ENCODE measurements at places on chromosomes 16 and 17. TPM values are rescaled to one million over a fixed set of nuclear protein-coding genes. Genes with fewer than 3 reads are reported as not detected.

Gene TBC1D16
- 1.3 TPM for polyA plus RNA-seq

Gene CDRT15L2
- polyA plus RNA-seq, result not detected

- H3K27me3 ChIP-seq, result no peaks in the 10 kb centered on the region
- H3K27ac ChIP-seq, result peak overlapping the region; percentile 59
- peaks cover 28% of the 10 kb centered on the region for H3K4me1 ChIP-seq
- no peaks in the 10 kb centered on the region for H3K36me3 ChIP-seq
- no peak overlapping the region for H3K4me3 ChIP-seq
- no peak for DNase-seq
These were observed 45.4 kb downstream of the CDH1 start for GRCh38 chr16:68782198-68783174.

- H3K27me3 ChIP-seq, result no peaks in the 10 kb centered on the region
- peaks cover 2% of the 10 kb centered on the region for H3K4me1 ChIP-seq
- no peak overlapping the region for H3K27ac ChIP-seq
- DNase-seq, result no peak
- H3K4me3 ChIP-seq, result no peak overlapping the region
- peaks cover 14% of the 10 kb centered on the region for H3K36me3 ChIP-seq
These were observed 118.1 kb downstream of the FTO start for GRCh38 chr16:53821957-53822625.

- H3K4me1 ChIP-seq, result no peaks in the 10 kb centered on the region
- peak overlapping the region; percentile 35 for H3K4me3 ChIP-seq
- H3K36me3 ChIP-seq, result no peaks in the 10 kb centered on the region
- DNase-seq, result peak; percentile 87
- no peaks in the 10 kb centered on the region for H3K27me3 ChIP-seq
These were observed 840 bp upstream of the CD300LB start for GRCh38 chr17:74532115-74532514.

Gene ACSM2B
- polyA plus RNA-seq, result not detected

DNA sequence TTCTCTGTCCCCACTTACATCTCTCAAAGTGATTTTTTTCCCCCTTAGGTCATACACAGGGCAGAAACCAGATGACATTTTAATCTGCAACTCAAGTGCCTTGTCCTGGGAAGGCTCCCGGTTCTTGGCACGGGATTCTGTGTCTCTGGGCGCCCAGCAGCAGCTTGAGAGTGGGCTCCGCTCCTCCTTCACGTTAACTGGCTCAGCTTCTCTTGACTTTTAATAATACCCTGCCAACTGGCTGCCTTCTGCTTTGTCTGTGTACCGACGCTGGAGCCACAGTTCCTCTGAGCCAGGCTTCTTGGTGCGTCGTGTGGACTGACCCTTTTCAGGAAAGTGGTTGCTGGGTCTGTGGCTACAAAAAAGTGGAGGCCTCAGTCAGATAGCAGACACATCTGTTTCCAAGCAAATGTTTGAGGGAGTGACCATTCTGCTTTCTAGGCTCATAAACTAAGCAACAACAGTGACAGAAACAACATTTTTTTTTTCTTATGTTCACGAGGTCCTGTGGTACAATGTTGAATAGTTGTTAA is 64.9 kb downstream of the IRF8 start:
- H3K4me3 ChIP-seq, result no peak overlapping the region
- no peaks in the 10 kb centered on the region for H3K27me3 ChIP-seq
- no peak for DNase-seq
- no peaks in the 10 kb centered on the region for H3K36me3 ChIP-seq
- H3K27ac ChIP-seq, result no peak overlapping the region
- H3K4me1 ChIP-seq, result peaks cover 4% of the 10 kb centered on the region

DNA sequence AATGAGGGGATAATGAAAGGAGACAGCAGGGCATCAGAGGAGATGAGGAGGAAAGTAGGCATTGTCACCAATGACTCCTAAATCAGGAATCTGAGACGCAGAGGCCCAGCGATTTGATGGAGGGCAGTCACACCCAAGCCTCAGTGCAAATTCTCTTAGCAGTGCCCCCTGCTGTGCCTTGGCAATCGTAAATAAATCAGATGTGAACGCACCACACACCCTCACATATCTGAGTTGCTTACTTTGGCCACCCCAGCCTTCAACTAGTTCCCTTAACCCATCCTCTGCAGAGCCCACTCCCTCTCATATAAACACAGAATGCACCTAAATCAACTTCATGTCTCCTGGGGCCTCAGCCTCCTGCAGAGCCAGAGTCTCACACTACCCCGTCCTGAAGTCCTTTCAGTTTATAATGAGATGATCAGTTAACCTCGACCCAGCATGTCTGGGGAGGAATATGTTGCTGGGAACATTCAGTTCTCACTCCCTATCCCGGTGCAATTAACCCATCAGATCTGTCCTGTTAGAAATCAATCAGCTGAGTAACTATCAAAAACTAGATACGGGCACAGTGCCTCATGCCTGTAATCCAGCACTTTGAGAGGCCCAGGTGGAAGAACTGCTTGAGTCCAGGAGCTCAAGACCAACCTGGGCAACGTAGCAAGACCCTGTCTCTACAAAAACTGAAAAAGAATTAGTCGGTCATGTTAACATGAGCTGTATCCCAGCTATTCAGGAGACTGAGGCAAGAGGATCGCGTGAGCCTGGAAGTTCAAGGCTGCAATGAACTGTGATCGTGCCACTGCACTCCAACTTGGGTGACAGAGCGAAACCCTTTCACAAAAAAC is 78.4 kb downstream of the SLC39A11 start:
- H3K4me1 ChIP-seq, result no peaks in the 10 kb centered on the region
- no peak for DNase-seq
- no peak overlapping the region for H3K4me3 ChIP-seq
- H3K36me3 ChIP-seq, result peaks cover 7% of the 10 kb centered on the region

DNA sequence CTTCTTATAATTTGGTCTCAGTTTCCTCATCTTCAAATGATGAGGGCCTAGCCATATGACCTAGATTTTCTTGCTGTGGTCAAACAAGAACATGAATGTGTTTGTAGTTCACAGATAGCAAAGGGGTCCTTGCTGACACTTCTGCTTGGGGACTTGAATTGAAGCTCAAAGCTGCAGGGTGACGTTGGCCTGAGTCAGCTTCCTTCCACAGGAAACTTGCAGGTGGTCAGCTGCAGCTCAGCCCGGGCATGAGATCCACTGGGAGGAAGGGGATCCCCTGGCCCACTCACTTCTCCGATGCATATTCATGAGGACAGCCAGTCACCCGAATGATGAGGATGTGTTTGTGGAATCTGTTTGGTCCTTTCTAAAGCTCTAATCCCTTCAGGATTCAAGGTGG is 42.6 kb upstream of the AXIN2 start:
- H3K27me3 ChIP-seq, result no peaks in the 10 kb centered on the region
- no peak overlapping the region for H3K4me3 ChIP-seq
- H3K27ac ChIP-seq, result no peak overlapping the region
- no peaks in the 10 kb centered on the region for H3K36me3 ChIP-seq
- no peak for DNase-seq
- H3K4me1 ChIP-seq, result no peaks in the 10 kb centered on the region

DNA sequence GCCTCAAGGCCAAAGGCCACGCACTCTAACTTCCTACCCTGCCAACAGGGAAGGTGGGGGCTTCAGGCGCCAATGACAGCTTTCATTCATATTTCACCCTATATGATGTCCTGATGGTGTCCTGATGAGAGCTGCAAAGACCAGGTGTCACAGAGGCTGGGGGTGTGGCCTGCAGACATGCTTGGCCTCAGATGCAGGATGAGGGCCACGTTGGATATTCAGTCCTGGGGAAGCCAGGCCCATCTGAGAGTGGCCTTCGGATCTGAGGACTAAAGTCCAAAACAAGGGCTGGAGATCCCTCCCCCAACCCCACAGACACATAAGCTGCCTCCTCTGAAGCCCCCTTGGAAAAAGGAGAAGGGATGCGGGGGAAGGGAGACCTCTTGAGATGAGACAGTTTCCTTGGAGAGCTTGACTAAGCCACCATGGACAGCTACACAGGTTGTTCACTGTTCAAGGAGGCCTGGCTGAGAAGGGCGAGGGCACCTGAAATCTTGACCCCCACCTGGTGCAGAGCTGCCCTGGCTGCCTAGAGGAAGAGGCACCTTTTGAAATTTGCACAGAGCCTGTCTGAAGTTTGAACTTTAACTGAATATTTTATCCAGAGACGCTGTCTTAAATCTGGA is 24.3 kb upstream of the GSG1L start:
- H3K4me3 ChIP-seq, result no peak overlapping the region
- no peak for DNase-seq
- H3K36me3 ChIP-seq, result no peaks in the 10 kb centered on the region
- no peak overlapping the region for H3K27ac ChIP-seq

Gene MMP2
- polyA plus RNA-seq, result 5.0 TPM

DNA sequence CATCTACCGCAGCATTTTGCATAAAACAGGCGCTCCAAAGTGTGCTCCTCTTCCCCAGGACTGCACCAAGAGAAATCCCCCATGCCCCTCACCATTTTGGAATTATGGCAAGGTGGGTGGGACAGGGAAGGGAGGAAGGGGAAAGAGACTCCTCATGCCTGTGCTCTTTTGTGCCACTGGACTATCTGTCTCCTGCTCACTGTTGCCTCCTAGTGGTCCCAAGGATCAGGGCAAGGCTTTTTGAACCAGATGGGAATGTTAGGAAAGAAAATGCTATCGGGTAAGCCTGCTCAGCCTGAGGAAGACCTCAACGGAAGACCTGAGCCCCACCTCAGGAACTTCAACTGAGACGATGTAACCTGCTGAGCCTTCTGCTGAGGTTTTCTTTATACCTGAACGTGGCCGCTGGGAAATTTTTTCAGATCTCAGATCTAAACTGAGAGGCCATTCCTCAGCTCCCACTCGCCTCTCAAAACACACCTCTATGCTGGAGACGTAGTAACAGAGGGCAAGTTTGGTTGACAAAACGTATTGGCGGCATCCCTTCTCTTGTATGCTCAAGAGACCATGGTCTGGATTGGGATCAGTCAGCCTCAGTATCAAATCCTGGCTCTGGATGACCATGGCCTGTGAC is 58.3 kb downstream of the SPACA3 start:
- no peak overlapping the region for H3K27ac ChIP-seq
- DNase-seq, result no peak
- H3K4me1 ChIP-seq, result no peaks in the 10 kb centered on the region
- H3K4me3 ChIP-seq, result no peak overlapping the region

Gene SLC13A2
- polyA plus RNA-seq, result 0.03 TPM

- peaks cover 50% of the 10 kb centered on the region for H3K4me1 ChIP-seq
- DNase-seq, result peak; percentile 83
- H3K27ac ChIP-seq, result peak overlapping the region; percentile 90
- no peaks in the 10 kb centered on the region for H3K36me3 ChIP-seq
- H3K27me3 ChIP-seq, result no peaks in the 10 kb centered on the region
These were observed 1.0 kb downstream of the MCRIP1 start for GRCh38 chr17:81831957-81832607.

DNA sequence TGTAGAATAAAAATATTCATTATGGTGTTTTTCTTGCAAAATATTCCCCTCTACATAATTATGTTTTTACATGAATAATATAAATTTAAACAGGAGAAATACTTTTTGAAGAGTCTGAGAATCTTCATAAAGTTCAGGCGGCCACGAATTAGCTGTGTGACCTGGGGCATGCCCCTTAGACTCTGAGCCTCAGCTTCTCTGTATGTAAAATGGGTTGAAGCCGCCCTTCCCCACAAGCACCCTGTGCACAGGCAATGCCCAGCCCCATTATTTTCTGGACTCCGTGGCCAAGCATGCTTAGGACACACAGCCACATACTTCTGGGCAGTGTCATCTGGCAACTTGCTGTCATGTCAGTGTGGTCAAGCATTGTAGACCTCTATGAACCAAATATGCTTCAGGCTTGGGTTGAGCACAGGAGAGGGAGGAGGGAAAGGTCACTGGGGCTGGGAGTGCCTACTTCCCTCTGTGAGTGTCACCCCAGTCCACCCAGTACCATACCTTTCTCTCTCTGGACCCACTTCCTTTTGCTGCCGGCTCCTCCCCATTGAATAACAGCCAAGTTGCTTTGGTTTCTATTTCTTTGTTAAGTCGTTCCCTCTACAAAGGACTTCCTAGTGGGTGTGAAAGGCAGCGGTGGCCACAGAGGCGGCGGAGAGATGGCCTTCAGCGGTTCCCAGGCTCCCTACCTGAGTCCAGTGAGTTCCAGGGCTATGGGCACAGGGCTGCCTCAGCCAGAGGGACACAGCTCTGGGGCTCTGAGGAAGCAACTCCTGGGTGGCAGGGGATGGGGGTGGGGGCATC is at the start of gene LGALS9:
Gene LGALS9, plus strand, starts transcription at position 582 of the 804 bp plus-strand sequence. Its CDS starts 78 bp downstream, at position 660.
- H3K4me3 ChIP-seq, result peak within 1 kb of the TSS; percentile 79
- H3K27ac ChIP-seq, result peak within 1 kb of the TSS; percentile 86
- no peaks in the 10 kb centered on the region for H3K36me3 ChIP-seq

DNA sequence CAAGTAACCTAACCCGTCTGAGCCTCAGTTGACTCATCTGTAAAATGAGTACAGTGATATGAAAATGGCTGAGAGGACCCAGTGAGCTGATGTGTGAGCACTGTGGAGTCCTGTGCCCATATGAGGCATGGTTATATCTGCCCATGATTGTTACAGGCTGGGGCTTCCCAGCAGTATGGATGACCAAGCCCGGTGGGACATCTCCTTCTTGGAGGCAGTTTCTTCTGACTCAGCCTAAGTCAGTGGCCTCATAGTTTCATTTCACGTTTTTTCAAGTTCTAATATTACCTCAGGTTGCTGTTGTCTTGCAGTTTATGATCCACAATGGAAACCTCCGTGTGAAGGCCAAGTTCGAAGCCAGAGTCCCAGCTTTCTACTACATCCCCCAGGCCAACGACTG is 4.8 kb downstream of the ADAP2 start:
- H3K4me3 ChIP-seq, result no peak overlapping the region
- no peak overlapping the region for H3K27ac ChIP-seq
- no peak for DNase-seq
- H3K27me3 ChIP-seq, result peaks cover 18% of the 10 kb centered on the region
- no peaks in the 10 kb centered on the region for H3K36me3 ChIP-seq

DNA sequence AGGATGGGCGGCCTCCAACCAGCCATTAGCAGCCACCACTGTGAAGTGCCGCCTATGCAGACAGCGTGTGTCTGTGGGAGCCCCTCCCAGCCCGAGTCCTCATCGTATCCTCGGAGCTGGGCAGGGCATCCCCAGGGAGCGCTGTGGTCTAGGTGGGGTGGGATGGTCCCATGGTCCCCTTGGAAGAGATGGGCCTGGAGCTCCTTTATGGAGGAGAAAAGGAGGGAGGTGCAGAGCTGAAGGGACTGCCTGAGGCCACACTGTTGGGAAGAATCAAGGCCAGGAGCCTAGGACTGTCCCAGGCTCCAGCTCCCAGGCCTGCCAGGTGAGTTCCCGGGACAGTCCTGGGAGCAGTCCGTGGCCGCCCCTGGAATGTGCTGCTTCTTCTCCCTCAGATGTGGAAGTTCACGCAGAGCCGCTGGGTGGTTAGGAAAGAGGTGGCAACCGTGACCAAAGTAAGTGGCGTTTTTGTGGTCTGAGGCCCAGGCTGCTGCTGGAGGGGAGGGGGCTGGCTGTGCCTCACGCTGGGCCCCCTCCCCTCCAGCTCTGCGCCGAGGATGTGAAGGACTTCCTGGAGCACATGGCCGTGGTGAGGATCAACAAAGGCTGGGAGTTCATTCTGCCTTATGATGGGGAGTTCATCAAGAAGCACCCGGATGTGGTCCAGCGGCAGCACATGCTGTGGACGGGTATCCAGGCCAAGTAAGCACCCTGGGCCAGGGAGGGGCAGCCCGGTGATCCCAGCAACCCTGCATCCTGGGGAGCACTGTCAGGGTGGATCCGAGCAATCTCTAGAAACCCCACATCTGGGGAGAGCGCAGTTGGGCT is 27.0 kb downstream of the POLR3E start:
- no peak overlapping the region for H3K27ac ChIP-seq
- no peaks in the 10 kb centered on the region for H3K36me3 ChIP-seq
- DNase-seq, result no peak
- no peaks in the 10 kb centered on the region for H3K27me3 ChIP-seq
- peaks cover 14% of the 10 kb centered on the region for H3K4me1 ChIP-seq
- H3K4me3 ChIP-seq, result no peak overlapping the region

Gene SERPINF2
- polyA plus RNA-seq, result 7.0 TPM

- no peaks in the 10 kb centered on the region for H3K4me1 ChIP-seq
- H3K27me3 ChIP-seq, result no peaks in the 10 kb centered on the region
- no peak overlapping the region for H3K4me3 ChIP-seq
- H3K27ac ChIP-seq, result no peak overlapping the region
- peak; percentile 33 for DNase-seq
These were observed 135.0 kb downstream of the GSG1L start for GRCh38 chr16:27928542-27928941.

All from spleen (tissue), 13 donors.